ENCODE measurements at places on chromosomes 13 and 19. TPM values are rescaled to one million over a fixed set of nuclear protein-coding genes. Genes with fewer than 3 reads are reported as not detected.

The FBN3 gene
- total RNA-seq = not detected

The CCDC70 gene
- total RNA-seq = not detected

DNA sequence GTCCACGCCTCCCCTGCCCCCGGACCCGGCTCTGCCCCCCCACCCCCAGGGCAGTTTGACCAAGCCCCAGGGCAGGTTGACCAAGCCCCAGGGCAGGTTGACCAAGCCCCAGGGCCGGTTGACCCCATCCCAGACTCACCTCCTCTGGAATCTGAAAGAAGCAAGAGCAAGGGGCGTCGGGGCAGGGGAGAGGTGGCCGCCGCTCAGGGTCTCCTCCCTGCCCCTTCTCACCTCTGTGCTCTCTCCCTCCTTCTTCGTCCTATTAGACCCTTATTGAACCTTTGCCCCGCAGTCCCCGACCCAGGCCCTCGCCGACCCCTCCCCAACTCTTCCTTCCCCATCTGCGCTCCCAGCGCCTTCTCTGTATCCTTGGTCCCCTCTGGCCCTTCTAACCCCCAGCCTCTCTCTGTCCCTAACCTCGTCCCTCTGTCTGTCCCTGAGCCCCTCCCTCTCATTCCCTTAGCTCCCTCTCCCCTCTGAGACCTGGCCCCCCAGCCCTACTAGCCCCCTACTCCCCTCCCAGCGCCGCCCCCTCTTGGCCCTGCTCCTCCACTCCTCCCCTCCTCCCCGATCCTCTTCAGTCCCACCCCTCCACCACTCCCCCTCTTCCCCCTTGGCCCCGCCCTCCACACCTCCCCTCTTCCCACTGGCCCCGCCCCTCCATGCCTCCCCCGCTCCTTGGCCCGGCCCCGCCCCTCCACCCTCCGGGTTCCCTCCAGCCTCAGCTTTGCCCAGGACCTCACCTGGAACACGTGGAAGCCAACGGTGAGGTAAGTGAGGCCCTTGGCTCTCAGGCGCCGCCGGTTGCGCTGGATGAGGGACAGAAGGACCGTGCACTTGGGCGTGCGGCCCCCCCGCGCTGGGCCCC, 7.6 kb downstream of the CAPN12 start:
- H3K36me3 ChIP-seq = no peaks in the 10 kb centered on the region
- peak; percentile 82 for DNase-seq
- H3K27ac ChIP-seq = no peak overlapping the region
- H3K4me1 ChIP-seq = peaks cover 38% of the 10 kb centered on the region
- no peaks in the 10 kb centered on the region for H3K27me3 ChIP-seq

DNA sequence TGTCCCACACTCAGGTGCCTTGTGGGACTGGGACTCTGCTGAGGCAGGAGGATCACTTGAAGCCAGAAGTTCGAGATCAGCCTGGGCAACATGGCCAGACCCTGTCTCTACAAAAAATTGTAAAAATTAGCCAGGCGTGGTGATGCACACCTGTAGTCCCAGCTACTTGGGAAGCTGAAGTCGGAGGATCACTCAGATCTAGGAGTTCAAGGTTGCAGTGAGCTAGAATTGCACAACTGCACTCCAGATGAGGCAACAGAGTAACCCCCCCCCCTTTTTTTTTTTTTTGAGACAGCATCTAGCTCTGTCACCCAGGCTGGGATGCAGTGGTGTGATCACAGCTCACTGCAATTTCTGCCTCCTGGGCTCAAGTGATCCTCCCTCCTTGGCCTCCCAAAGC, 11.0 kb upstream of the SYDE1 start:
- no peak overlapping the region for H3K4me3 ChIP-seq
- H3K4me1 ChIP-seq = no peaks in the 10 kb centered on the region
- no peak for DNase-seq

- H3K4me3 ChIP-seq = no peak overlapping the region
- H3K4me1 ChIP-seq = peaks cover 26% of the 10 kb centered on the region
- DNase-seq = no peak
These were observed 2.1 kb downstream of the MEIS3 start for GRCh38 chr19:47417107-47417745.

GRCh38 chr13:78832461-78832860, 173.5 kb upstream of the OBI1 start:
- H3K36me3 ChIP-seq = no peaks in the 10 kb centered on the region
- H3K4me3 ChIP-seq = no peak overlapping the region
- peaks cover 2% of the 10 kb centered on the region for H3K27me3 ChIP-seq

GRCh38 chr13:50936679-50937078, 27.1 kb downstream of the RNASEH2B start:
- DNase-seq = no peak
- no peaks in the 10 kb centered on the region for H3K27me3 ChIP-seq
- H3K36me3 ChIP-seq = peaks cover 38% of the 10 kb centered on the region

Measured in activated CD4-positive, alpha-beta memory T cell treated with anti-CD3 and anti-CD28 coated beads for 36 hours (primary cell).